Smooth muscle cell of the brain vasculature (primary cell): ENCODE measurements at places on chromosomes 1 and 21.

GRCh38 chr1:30750731-30751291 is 6.8 kb downstream of the LAPTM5 start:
- DNase-seq: no peak

- peak; percentile 21 for DNase-seq
These were observed 258.5 kb downstream of the TRABD2B start for GRCh38 chr1:47738560-47739182.

GRCh38 chr1:56095696-56096665 is 483.4 kb downstream of the PLPP3 start:
- peak; percentile 95 for DNase-seq

DNA sequence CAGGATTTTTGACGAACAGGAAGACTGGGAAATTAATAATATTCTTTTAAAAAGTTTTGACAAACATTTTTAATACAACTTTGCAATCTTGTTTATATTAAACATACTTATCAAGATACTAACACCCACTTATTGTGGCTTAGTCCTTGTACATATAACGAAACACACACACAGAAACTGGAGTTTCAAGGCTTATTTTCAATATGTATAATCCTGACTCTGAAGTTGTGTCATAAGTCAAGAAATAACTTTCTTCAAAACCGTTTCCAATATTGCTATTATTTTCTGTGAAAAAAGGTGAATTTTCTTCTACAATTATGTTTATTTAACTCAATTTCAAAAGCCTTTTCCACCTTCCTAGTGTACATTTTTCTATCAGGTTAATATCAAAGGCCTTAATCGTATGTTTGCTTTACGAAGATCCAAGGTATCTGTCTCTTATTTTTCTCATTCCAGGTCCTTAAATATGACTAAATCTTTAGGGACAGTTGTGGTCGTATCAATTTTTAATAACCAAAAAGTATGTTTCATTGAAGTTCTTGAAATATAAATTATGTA is 1.8 kb downstream of the CDKN2C start:
- DNase-seq: no peak

GRCh38 chr1:39488793-39489566 is 2.5 kb upstream of the BMP8A start:
- no peak for DNase-seq

GRCh38 chr1:180000575-180000974 is 46.0 kb downstream of the CEP350 start:
- DNase-seq: no peak

- DNase-seq: no peak
These were observed 83.1 kb upstream of the IRF2BP2 start for GRCh38 chr1:234692966-234693580.

GRCh38 chr1:25256578-25256965 is 9.3 kb upstream of the RSRP1 start:
- no peak for DNase-seq

DNA sequence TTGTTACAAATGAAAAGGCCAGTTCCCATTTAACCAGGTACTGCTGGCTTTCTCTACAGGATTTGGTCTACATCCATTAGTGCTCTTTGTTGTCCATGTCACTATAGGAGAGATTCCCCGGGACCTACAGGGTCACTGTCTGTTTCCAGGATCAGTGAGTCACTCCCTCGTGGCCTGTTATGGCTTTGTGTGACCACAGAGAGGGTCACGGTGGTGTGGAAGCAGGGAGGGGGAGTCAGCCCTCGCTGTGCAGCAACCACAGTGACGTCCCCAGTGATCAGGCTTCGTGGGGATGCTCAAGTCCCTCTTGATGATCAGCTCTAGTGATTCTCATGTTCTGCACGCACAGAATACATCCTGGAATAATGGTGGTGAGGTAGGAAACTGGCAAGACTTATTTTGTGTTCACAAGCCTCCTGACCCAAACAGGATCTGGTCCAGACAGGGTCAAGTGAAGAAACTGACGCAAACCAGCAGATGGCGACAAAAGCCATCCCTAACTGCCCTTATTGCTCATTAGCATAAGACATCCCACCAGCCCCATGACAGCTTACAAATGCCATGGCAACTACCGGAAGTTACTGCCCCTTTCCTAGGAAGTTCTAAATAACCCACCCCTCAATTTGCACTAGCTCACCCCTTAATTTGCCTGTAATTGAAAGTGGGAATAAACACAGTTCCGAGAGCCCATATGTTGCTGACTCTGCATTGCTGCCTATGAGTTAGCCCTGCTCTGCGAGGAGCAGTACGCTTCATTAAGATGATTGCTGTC is 98.5 kb downstream of the DISC1 start:
- DNase-seq: peak; percentile 12

- DNase-seq: no peak
These were observed 54.9 kb upstream of the ENAH start for GRCh38 chr1:225707824-225708223.

- DNase-seq: no peak
These were observed 117.4 kb downstream of the AKT3 start for GRCh38 chr1:243732637-243733036.

DNA sequence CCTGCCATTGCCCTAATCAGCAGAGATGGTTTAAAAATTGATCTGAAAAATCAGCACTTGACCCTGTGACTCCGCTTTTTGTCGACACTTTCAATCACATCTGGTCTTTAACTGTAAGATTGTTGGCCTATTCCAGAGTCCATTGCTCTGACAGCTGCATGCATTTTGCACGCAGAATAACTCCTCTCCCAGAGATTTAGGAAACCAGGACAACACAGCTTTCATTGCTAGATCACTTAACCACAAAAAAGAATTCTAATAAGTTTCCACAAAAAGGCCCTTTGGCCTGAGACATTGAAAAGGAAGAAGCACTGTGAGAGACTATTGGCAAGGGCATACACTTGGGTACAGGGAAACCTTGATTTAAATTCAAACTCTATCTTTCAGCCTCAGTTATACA is 373.1 kb downstream of the TGFB2 start:
- no peak for DNase-seq

DNA sequence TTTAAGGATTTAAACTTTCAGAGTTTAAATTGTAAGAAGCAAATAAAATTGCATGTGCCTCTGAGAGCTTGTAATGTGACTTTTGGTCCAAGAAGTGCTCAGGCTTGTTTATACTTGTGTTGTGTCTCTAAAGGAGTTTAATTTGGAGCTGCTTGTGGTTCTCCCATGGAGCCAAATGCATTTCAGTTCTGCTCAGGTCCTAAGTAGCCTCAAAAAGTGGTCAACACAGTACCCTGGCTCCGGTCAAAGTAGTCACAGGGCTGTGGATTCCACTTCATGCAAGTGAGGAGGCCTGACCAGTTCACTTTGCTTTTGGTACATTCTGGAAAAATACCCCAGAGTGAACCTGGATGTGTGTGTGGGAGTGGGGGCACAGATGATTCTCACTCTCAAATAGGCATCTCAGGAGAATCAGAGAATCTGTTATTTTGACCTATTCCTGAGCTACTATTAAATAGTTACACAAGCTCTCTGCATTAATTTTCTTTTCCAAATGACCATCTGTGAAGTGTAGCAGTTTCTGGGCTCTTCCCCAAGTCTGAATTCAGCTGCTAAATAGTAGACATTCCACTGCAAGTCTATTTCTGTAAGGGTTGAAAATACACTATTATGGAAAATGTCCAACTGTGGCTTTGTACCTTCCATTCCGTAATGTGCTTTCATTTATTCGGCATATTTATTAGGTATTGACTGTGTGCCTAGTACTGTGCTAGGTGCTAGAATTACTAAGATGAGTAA is 31.7 kb upstream of the AGO1 start:
- no peak for DNase-seq

GRCh38 chr21:34715518-34715917 is 46.7 kb downstream of the CLIC6 start:
- no peak for DNase-seq

- DNase-seq: no peak
These were observed 25.5 kb downstream of the SPAG17 start for GRCh38 chr1:118159569-118159968.

GRCh38 chr1:153771261-153771660 is 3.9 kb upstream of the SLC27A3 start:
- DNase-seq: no peak

GRCh38 chr1:192518700-192519099 is 56.9 kb upstream of the RGS1 start:
- no peak for DNase-seq

- DNase-seq: no peak
These were observed 2.4 kb downstream of the ECHDC2 start for GRCh38 chr1:52919051-52919722.

GRCh38 chr1:80447526-80447925 is 1353.2 kb upstream of the ADGRL2 start:
- no peak for DNase-seq

DNA sequence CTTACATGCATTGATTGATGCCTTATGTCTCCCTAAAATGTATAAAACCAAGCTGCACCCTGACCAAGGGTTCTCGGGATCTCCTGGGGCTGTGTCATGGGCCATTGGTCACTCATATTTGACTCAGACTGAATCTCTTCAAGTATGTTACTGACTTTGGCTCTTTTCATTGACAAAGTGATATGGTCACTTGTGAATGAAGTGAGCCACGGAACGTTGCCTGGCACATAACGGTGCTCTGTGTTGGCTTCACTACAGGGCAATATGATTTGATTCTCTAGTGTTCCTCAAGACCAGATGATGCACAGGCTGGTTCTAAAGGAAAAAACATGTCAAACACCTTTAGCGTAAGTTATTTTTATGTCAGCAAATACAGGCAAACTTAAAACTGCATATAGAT is 11.4 kb upstream of the IL10RB start:
- no peak for DNase-seq

GRCh38 chr21:45510466-45510955 is 31.7 kb downstream of the SLC19A1 start:
- DNase-seq: no peak

DNA sequence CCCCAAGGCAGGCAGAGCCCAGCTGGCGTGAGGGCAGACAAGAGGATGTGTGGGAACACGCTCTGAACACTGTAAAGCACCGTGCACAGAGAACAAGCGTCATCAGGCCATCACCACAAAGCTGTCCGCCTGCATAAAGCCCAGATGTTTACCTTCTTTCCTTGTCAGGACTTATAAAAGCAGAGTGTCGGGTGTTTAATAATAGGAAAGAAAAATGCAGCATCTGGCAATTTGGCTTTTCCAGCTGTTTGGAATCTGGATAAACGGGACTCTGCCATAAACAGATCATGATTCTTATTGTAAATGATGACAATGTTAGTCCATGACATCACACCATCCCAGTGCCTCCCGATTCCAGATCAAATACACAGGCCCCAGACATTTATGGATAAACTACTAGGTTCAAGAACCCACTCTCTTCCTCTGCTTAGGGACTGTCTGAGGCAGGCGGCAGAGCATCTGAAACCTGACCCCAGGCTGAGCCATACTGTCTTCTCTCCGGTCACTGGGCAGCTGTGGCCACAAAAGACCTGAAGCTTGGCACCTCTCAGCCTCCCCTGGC is 4.2 kb downstream of the GLIS1 start:
- DNase-seq: no peak

GRCh38 chr1:80272495-80272894 is 1266.0 kb upstream of the ADGRL4 start:
- DNase-seq: no peak

- DNase-seq: no peak
These were observed 29.3 kb upstream of the MAN1C1 start for GRCh38 chr1:25587290-25587689.

- DNase-seq: no peak
These were observed at the start of gene AGT for GRCh38 chr1:230713915-230714764. Gene AGT, minus strand, starts transcription at chr1:230714122. Its CDS starts 3,299 bp downstream, at chr1:230710823.

GRCh38 chr1:44835738-44836675 is 7.0 kb downstream of the PTCH2 start:
- no peak for DNase-seq

- no peak for DNase-seq
These were observed 8.7 kb upstream of the CCN1 start for GRCh38 chr1:85571828-85572227.

- no peak for DNase-seq
These were observed 7.9 kb upstream of the SMIM12 start for GRCh38 chr1:34867415-34867814.

- no peak for DNase-seq
These were observed 3.2 kb upstream of the XPR1 start for GRCh38 chr1:180628646-180629045.

DNA sequence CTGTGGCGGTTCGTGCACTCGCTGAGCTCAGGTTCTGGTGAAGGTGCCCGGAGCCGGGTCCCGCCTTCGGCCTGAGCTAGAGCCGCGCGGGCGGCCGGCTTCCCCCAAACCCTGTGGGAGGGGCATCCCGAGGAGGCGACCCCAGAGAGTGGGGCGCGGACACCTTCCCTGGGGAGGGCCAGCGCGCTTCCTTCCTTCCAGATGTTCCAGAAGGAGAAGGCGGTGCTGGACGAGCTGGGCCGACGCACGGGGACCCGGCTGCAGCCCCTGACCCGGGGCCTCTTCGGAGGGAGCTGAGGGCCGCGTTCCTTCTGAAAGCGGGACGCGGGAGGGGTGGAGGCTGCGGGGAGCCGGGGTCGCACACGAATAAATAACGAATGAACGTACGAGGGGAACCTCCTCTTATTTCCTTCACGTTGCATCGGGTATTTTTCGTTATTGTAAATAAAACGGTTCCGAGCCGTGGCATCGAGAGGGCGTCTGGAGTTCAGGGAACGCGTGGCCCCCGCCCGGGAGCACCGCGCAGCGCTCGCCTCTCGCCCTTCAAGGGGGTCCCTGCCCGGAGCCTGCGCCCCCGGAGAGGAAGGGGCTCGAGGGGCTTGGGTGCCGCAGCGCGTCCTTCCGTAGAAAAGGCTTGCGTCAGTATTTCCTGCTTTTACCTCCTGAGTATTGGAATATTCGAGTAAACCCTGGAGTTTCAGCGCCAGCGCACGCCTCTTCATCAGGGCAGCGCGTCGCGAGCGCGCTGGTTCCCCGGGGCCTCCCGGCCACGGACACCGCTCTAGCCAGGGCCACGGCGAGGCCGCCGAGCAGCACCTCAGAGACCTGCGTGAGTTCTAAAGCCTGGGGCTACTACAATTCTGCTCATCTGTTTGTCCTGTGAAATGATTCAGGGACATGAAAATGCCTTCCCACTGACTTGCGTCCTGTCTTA is 11.5 kb downstream of the YBEY start:
- DNase-seq: no peak

- no peak for DNase-seq
These were observed 97.4 kb upstream of the EDEM3 start for GRCh38 chr1:184851822-184852746.

- DNase-seq: no peak
These were observed 18.0 kb upstream of the LCE2D start for GRCh38 chr1:152645146-152645545.

DNA sequence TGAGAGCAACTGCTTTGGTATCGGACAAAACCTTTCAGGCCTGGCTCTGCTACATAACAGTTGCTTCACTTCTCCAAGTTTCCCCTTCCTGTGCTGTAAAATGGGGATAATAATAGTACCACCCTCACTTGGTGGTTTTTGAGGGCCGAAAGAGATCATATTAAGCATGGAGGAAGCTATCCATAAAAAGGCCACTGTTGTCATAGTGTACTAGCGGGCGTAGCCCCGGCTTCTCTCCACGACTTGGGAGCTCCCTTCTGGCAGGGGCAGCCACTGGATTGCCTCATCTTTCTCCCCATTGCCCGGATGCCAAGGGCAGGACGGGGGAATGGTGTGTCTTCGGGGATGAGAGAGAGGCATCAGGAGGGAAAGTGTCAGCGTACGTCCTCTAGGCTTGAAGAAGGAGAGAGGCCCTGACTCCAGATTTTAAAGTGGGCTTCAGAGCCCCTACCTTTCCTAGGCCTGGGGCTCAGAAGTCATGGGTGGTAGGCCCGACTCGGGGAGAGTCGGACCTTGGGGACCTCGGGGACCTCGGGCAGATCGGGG is 548 bp upstream of the MFSD2A start:
- DNase-seq: no peak

GRCh38 chr1:212520299-212520698 is 87.6 kb downstream of the NENF start:
- DNase-seq: no peak

GRCh38 chr1:234755449-234755863 is 145.5 kb upstream of the IRF2BP2 start:
- no peak for DNase-seq
